GM19239 (cell line): ENCODE measurements at places on chromosomes 4 and X.

- DNase-seq = no peak
Observed at GRCh38 chrX:133402042-133402453, 13.2 kb downstream of the GPC4 start.

GRCh38 chr4:2362266-2363055 lies 56.0 kb downstream of the ZFYVE28 start:
- no peak for DNase-seq

GRCh38 chr4:128635141-128635954 lies 174.2 kb upstream of the JADE1 start:
- no peak for DNase-seq

GRCh38 chr4:1293531-1293941 lies 3.8 kb downstream of the MAEA start:
- DNase-seq = no peak

DNA sequence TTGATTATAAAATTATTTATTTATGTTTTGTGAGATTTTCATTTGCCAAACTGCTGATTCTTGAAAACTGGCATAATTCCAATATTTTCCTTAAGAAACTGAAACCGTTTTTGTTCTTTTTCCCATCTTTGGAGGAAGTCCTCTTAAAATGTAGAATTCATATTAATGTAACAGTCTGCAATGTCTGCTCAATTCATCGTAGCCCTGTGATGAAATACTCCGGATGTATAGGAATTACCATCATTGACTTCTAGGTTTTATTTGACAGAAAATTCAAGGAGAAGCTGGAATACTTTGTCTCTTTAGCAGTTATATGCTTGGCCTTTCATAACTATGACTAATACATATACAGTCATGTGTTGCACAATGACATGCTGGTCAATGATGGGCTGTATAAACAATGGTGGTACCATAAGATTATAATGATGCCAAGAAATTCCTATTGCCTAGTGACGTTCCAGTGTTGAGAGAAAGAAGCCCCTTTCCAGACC lies 185.0 kb upstream of the GPRIN3 start:
- no peak for DNase-seq

DNA sequence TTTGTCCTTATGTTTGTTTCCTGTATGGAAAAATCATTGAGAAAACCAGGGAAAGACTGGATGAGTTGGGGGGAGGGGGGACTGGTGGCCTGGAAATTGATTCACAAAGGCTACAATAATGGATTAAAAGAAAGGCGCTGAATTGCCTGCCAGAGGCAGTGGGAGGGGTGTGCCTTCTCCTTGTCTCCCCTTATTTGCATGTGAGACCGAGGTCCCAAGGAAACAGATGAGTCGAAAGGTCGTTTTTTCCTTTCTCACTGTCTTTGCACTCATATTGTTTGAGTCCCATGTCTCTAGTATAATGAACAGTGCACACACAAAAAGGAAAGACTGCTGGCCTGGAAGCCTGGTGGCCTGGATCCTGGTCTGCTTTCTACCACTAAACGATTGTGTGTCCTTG lies 86.6 kb upstream of the ZDHHC15 start:
- no peak for DNase-seq

GRCh38 chr4:111453216-111453615 lies 692.0 kb upstream of the FAM241A start:
- DNase-seq = no peak
